ENCODE measurements at places on chromosomes 1 and 21.

DNA sequence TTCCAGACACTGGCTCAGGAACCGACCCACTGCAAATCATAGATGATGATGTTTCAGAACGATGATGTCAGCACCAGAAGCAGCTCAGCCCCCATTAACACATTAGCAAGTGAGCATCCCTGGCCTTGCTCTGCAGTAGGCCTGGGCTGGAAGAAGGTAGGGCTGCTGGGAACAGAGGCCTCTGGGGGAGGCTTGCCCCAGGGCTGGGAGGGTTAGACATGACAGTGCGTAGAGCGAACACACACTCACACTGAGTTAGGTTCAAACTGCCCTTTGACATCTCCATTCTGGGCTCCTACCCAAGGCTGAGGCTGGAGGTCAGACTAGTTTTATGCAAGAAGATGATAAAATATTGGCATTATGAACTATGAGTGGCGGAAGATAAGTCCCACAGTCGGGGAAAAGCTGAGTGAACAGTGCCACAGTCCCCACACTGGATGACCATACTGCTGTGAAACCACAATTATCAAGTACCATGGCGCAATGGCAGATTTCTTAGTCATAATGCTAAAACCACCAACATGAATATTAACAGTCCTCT lies 91.1 kb downstream of the DMRTB1 start:
- no peak for ATAC-seq

DNA sequence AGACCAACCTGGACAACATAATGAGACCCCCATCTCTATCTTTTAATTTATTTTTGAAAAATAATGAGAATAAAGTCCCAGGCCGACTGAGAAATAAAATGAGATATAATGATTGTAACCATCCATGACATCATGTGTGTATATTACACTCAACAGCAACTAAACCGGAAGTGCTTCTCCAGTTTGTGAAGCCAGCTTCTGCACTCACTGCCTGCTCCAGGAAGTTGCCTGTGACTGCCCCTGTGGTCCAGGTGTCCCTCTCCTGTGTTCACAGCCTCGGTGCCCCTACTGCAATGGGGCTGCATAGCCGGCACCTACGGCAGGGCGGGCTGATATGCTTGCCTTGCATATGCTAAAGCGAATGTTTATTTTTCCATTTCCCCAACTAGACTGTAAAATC lies 68.3 kb downstream of the SSBP3 start:
- ATAC-seq, result no peak

- ATAC-seq, result peak; percentile 95
These were observed 66.6 kb upstream of the LAPTM5 start for GRCh38 chr1:30823969-30824735.

- no peak for ATAC-seq
These were observed 54.4 kb downstream of the SLC30A7 start for GRCh38 chr1:100950337-100950736.

DNA sequence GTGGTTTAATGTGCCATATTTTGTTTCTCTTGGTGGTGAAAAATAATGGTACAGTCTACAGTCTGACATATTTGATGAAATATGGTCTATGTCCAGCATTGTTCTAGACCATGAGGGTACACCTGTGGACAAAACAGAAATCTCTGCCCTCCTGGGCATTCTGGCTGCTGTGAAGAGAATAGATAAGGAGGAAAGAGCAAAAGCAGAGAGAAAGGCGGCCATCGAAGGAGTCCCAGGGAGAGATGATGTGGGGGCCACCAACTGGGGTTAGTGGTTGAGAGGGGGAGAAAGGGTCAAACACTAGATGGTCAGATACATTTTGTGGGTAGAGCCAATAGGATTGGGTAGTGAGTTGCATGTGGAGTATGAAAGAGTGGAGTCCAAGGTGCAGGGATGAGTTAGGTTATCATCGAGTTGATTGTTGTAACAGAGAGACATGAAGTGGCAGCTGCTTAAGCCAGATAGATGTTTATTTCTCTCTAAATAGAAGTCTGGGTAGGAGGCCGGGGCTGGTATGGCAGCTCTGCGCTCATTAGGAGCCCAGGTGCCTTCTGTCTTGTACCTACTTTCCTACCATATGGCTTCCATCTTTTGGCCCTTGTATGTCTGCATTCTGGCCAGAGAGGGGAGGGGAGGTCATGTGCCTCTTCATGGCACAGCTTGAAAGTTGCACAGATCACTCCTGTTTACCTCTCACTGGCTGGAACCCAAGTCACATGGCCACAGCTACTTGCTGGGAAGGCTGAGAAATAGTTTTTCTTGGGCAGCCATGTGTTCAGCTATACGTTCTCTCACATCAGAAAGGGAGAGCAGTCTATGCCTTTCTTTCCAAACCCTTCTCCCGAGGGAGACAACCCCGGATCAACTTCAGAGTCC lies 13.0 kb downstream of the UBE4B start:
- no peak for ATAC-seq

GRCh38 chr1:154871374-154871773 lies 1.3 kb upstream of the KCNN3 start:
- ATAC-seq, result no peak

DNA sequence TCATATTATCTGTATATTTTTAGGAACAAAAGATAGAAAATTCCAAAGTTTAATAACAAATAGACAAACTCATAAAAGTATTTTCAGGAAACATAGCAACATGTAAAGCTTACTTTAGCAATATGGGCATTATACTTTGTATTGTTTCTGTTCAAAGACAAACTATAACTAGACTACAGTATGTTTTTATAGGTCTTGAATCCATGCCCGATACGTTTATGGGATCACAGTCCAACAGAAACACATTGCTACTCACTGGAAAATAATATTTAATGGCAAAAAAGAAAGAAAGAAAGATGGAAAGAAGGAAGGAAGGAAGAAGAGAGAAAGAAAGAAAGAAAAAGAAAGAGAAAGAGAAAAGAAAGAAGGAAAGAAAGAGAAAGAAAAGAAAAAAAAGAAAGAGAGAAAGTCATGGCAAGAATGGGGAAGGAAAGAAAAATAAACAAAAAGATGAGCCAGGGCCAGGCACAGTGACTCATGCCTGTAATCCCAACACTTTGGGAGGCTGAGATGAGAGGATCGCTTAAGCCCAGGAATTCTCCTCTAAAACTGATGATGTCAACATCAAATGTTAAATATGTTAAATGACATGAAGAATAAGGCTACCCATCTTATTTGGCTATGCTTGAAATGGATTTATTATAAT lies 32.7 kb downstream of the TM2D1 start:
- ATAC-seq, result no peak

GRCh38 chr1:214400131-214400530 lies 119.2 kb downstream of the SMYD2 start:
- no peak for ATAC-seq

GRCh38 chr21:16536643-16537434 lies 807.1 kb downstream of the USP25 start:
- no peak for ATAC-seq

DNA sequence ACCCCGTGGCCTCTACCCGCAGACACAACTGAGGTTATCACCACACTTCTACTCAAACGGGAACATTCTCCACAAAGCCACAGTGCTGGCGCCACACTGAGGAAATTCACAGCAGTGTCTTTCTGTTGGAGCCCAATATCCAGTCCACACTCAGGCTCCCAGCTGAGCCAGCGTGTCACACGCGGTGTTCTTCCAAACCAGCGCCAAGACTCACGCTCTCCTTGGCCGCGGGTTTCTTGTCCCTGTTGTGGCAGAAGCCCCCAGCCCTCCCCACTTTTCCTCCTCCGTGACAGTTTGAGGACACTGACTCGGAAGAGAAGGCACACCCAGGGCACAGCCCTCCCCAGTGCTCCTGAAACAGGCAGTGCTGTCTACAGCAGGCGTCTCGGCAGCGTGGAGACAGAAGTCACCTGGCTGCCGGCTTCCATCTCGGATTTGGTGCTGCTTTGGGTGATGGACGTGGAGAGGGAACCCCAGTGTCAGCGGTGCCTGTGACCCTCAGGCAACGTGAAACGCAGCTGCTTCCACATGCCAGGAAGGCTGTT lies 35.4 kb upstream of the AGPAT3 start:
- ATAC-seq, result no peak

DNA sequence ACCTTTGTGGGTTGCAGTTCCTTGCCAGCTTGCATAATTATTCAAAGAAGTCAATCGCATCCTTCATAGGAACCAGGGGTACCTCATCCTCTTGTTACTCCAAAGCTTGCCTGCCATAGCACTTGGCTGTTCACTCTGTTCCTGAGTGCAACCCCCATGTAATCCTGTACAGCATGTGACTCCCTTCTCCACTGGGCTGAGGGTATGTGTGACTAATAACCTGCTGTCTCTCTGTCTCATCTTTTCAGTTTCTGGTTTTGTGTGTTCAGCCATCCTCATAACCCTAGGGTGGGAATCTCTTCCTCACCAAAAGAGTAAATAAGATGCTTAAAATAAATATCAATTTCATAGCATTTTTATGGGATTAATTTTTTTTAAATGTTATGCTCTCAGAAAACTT lies 351.9 kb downstream of the S1PR1 start:
- no peak for ATAC-seq

- ATAC-seq, result no peak
These were observed 599.0 kb downstream of the AGBL4 start for GRCh38 chr1:49424782-49425181.

- peak; percentile 76 for ATAC-seq
These were observed 289.1 kb upstream of the PLD5 start for GRCh38 chr1:242813490-242814091.

DNA sequence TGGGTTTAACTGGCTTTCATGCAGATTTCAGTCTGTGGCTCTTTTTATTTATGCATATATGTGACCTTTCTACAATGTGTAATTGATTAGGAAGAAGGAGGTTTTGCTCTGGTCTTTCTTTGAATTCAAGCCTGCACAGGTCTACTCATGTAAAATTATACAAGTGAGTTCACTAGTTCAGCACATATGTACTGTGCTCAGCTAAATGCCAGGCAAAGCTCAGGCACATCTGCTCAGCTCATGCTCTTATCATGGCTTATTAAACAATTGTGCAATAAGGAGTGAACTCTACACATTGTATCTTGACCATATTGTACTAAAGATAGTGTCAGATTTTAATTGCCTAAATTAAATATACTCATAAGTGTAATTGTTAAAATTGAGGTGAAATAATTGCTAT lies 378.4 kb downstream of the ADGRL2 start:
- ATAC-seq, result no peak

DNA sequence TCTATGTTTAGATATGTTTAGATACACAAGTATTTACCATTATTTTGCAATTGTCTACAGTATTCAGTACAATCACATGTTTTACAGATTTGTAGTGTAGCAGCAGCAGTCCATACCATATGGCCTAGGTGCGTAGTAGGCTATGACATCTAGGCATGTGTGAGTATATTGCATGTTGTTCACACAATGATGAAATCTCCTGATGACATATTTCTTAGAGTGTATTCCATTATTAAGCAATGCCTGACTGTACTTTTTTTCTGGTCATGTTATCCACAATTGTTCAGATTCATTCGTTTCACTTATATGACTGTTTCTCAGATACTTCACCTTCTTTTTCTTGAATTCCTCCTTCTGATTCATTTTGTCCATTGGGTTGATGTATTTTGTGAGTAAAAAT lies 9.9 kb upstream of the BACE2 start:
- ATAC-seq, result no peak

- ATAC-seq, result no peak
These were observed 511 bp upstream of the INPP5B start for GRCh38 chr1:37947364-37947763.

DNA sequence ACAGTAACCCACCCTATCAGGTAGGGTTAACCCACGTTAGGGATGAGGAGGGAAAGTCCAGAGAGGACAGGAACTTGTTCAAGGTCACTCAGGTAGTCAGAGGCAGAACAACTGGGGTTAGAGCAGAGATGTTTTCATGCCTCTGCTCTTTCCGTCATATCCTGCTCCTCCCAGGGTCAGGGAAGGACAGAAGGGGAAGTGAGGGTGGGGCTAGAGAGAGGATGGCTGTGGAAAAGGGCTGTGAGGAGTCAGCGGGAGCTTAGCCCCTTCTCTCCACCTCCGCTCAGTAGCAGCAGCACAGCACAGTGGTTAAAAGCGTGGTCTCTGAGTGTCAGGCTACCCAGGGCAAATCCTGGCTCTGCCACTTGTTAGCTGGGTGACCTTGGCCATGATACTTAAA lies 36.5 kb downstream of the DDX20 start:
- no peak for ATAC-seq

DNA sequence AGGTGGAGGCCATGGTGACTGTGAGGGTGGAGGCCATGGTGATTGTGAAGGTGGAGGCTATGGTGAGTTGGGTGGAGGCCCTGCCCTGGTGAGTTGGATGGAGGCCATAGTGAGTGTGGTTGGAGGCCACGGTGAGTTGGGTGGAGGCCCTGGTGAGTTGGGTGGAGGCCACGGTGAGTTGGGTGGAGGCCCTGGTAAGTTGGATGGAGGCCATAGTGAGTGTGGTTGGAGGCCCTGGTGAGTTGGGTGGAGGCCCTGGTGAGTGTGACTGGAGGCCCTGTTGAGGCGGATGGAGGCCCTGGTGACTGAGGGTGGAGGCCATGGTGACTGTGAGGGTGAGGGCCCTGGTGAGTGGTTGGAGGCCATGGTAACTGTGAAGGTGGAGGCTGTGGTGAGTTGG lies 124.9 kb upstream of the VAMP3 start:
- no peak for ATAC-seq

DNA sequence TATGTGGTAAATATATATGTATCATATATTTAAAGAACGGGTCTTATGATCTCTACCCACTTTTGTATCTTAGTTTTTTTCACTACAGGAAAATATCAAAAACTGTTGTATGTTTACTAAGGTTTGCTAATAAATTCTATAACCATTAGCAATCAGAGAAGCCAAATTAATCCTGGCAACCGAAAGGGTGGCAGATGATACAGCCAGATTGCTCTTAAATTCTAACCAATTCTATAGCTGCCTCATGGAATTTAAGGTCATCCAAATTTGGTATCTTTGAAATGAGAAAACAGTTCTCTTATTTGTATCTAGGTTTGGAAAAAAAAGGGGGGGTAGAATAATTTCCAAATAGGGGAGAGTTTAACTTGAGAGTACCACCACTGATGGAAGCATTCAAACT lies 591.2 kb downstream of the SMYD3 start:
- no peak for ATAC-seq

DNA sequence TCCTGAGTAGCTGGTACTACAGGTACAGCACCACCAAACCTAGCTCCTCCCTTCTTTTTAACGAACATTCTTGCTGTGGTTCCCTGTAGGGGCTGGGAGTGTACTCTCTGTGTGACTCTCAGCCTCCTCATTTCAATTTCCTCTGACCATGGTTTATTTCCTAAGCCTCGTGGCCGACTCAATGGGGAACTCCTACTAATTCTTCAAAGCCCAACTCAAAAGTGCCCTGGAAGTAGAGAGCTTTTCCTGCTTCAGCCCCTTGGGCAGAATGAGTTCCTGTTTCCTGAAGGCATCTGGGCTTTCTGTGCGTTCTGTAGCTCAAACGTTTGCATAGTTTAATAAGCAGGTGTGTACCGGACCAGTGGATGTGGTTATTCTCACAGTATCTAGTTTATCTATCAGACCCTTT lies 70.9 kb upstream of the ACOT11 start:
- no peak for ATAC-seq

GRCh38 chr1:161998811-161999210 lies 24.9 kb downstream of the OLFML2B start:
- no peak for ATAC-seq
